ENCODE measurements at places on chromosomes 4 and X.

- DNase-seq = no peak
Measured at GRCh38 chr4:108036213-108036612, 46.5 kb downstream of the HADH start.

GRCh38 chr4:54417476-54417875 is 188.4 kb downstream of the PDGFRA start:
- DNase-seq = no peak

GRCh38 chr4:1133033-1133432 is 19.7 kb upstream of the RNF212 start:
- DNase-seq = no peak

DNA sequence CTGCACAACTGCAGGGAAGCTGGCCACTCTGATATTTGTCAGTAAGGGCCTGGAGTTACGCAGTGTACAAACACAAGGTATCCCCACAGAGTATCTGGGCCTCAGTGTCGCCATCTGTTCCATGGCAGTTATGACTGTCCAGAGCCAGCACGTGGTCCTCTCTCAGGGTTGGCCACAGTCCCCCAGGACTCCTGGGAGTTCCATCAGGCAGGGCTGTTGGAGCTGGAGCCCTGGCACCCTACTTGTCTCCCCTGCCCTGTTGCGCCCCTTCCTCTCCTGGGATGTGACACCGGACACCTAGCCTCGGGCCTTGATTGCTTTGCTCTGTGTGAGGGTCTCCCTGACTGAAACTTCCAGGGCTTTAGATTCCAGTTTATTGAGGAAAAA is 8.4 kb downstream of the HTRA3 start:
- DNase-seq = no peak

- peak; percentile 89 for DNase-seq
Measured at GRCh38 chrX:134764202-134764785, 106.0 kb upstream of the PLAC1 start.

GRCh38 chr4:168521721-168522120 is 24.9 kb downstream of the PALLD start:
- no peak for DNase-seq

DNA sequence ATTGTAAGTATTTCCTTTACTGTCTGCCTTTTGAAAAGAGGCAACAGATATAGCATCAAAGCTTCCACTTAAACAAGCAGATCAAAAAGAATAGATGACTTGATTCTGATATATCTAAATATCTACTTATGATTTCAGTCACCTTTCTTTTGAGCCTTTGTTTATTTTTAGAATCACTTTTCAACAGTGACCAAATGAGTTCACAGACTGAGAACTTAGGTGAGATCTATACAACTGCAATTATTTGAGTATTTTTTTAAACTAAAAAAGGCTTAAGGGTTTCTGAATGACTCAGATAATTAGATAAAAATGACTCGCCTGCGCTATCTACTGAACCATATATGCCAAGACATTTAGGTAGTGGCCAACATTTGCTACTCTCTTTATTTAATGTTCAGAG is 166.7 kb upstream of the KCNIP4 start:
- no peak for DNase-seq
